Activated naive CD8-positive, alpha-beta T cell treated with anti-CD3 and anti-CD28 coated beads, Interleukin-2, amount 10 ng/mL, durations not matched to agents 7 days and 5 days (primary cell): ENCODE measurements at places on chromosomes 4 and X.

- no peak for DNase-seq
Measured at GRCh38 chr4:73086095-73086868, 16.8 kb upstream of the COX18 start.

DNA sequence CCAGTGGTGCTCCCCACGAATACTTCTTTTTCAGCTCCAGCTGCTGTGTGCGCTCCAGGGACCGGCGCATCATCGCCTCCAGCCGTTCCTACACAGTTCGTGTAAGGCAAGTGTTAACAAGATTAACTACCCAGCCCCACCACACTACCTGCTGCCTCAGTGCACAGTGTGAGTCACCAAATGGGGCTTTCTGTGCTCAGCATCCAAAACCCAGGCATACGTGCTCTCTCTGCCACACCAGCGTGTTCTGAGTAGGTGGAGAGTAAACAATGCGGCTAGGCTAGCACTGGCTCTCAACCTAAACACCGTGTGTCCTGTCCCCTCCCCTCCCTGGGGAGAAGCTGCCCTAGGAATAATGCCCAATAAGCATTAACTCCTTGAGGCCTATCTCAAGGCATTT lies 60.0 kb downstream of the MAP7D2 start:
- DNase-seq: no peak

DNA sequence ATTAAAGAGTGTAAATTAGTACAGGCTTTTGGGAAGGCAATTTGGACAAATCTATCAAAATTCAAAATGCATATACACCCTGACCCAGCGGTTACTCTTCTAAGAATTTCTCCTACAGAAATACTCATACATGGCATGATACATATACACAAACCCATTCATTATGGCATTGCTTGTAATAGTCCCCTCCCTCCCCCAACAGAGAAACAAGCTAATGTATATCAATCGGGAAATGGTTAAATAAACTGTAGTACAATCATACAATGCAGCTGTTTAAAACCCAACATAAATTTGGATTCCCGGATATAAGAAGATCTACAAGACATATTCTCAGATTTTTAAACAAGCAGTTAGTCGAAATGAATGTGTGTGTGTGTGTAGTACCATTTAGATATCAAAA lies 808 bp downstream of the HUWE1 start:
- no peak for DNase-seq

DNA sequence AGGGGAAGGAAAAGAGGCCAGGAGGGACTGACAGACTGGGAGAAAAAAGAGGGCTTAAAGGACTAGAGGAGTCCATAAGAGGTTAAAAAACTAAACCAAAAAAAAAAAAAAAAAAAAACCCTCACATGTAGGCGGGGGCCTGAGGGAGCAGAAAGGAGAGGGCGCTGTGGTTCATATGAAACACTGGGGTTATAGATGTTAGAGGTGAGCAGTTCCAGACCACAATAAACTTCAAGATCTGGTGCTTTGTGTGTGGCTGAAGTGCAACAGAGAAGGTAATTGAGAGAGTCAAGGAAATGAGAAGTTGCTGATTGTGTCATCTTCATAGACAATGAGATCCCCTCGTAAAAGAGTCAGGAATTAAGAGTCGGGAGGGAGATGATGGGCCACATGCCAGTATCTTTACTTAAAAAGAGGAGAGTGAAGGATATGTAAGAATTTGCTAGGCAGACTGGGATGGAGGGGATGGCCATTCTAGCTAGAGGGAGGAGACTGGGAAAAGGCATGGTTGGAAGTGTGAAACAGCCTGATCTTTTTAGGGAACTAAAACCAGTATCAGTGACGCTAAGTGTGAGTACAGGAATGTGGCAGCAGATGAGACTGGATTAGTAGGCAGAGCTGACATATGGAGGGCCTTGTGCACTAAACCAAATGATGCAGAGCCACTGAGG lies 18.4 kb upstream of the OGT start:
- DNase-seq: no peak

GRCh38 chrX:17644001-17644400 lies 93.3 kb upstream of the SCML1 start:
- no peak for DNase-seq

DNA sequence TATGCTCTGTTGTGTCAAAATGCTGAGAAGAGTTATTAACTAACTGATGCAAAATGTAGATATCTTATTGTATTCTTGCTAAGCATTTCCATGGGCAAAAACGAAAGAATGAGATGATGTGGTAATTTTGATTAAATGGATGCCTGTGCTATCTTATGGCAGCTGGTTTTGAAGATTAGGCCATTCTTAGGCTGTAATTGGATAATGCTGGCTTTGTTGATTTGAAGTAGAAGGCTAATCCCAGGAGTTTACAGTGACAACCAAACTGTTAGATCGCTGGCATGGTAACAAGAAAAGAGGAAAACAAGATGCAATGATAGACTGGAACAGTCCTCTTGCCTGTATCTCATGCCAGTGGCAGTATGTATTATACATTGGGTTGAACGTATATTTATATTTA lies 74.1 kb upstream of the WDR44 start:
- DNase-seq: no peak

DNA sequence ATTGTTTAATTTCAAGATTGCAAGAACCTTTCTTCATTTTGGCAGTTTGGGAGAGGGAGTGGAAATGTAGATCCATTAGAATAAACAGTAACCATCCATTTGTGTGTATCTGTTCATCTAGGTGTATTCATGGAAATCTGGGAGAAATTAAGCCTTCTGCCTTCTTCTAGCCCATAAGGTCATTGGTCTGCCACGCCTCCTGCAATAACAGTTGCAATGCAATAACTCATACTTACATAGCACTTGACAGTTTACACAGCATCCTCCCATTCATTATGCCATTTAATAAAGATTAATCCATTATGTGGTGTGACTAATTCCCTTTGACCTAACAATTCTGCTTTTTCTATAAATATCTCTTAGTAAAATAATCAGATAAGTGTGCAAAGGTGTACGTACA lies 42.6 kb downstream of the SHROOM4 start:
- no peak for DNase-seq

- no peak for DNase-seq
Measured at GRCh38 chrX:68431836-68432235, 1.5 kb downstream of the OPHN1 start.

DNA sequence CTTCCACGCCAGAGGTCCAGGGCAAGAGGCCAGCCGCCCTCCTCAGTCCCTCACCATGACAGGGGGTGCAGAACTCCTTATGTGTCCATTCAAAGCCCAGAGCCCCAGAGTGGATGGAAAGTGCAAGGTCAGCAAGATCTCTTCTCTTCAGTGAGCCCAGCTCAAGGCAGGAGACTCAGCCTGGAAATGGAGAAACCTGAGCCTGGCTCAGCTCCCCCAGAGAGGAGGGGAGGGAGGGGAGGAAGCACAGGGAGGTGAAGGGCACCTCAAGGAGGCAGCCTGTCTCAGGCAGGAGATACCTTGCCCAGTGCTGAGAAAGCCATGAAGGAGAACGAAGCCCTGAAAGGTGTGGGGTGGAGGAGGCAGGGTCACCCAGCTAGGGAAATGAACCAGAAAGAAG lies 121.8 kb upstream of the PJA1 start:
- DNase-seq: no peak

DNA sequence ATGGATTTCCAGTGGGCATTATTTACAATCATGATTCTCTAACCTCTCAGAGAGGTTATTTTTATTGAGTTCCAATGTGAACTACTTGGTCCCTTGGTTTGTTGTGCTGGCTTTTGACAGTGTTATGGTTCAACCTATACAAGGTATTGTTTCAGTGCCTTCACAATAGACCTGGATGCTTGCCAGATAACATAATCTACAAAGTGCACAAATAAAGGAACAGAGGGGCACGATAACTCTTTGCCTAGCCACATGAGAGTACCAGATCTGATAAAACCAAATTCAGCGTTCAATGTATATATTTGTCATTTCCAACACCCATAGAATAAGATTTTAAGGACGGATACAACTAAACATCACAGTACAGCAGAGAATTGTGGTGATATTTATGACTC lies 120.8 kb downstream of the RASL11B start:
- DNase-seq: no peak

DNA sequence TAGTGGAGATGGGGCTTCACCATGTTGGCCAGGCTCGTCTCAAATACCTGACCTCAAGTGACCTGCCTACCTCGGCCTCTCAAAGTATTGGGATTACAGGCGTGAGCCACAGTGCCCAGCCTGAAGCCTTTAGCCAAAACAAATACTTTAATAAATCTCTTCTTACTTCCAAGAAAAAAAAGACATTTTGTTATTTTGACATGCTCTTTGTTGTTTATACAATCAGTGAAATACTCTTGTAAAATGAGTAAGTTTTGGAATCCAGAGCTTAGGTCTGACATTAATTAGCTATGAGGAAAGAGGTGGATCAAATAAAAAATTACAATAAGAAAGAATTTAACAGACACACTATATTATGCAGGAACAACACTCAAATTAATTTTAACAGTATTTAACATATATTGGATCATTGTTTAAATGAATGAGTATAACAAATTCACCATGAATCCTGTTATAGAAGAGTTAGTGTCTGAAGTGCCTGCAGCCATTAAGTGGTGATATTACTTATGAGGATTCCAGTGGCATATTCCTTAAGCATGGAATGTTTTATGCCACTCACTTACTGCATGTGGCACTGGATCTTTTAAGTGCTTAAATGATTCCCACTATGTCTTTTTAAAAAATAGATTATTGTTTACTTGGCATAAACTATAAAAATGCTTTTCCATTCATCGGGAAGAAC lies 260.1 kb upstream of the GIMD1 start:
- DNase-seq: no peak

- DNase-seq: no peak
Measured at GRCh38 chrX:153641627-153642026, 5.4 kb upstream of the DUSP9 start.

GRCh38 chrX:10015355-10015722 lies 48.2 kb downstream of the CLDN34 start:
- DNase-seq: no peak

GRCh38 chr4:17284323-17285175 lies 227.3 kb downstream of the QDPR start:
- DNase-seq: no peak

DNA sequence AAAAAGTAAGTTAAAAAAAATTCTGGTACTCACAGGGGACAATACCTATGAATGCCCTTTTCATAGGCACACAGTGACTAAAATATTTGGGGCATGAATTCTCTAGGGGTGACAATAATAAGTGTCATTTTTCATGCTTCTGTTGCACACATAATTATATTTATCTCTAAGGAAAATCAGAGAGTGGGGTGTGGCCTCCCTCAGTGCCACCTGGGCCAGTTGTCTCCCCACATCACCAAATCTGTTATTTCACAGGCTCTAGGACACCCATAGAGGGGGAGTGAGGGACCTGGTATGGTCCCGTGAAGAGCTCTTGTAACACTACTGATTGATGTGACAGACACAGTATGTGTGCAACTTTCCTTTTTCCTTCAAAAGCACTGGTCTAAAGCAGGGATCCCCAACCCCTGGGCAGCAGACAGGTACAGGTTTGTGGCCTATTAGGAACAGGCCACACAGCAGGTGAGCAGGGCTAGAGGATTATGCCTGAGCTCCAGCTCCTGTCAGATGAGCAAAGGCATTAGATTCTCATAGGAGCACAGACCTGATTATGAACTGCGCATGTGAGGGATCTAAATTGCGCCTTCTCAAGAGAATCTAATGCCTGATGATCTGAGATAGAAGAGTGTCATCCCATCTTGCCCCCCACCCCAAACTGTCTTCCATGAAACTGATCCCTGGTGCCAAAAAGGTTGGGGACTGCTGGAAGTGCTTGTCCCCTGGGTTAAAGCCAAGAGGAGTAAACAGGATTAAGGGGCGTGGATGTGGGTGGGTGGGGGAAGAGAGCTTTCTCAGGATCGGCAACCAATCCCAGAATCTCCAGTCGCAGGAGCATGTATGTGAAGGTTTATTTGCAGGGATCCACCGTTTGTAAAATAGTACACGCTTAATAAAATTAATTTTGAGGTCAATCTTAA lies 856 bp downstream of the SLC9B1 start:
- no peak for DNase-seq

DNA sequence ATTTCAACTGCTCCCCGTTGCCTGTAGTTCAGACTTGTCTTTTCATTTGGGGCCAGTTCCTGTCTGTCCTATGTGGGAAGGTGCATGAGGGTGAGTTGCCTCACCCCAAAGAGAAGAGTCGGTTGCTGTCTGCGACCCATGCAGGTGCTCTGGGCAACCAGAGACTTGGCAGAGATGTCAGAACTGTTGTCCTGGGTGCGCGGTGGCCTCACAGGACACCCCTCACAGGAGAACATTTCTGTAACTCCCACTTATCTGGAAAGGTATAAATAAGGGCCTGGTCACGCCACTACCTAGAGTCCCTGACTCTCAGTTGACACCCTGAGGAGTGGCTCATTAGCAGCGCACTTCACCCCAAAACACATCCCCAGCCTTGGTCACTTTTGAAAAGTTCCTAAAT lies 9.7 kb upstream of the NAT8L start:
- DNase-seq: no peak

DNA sequence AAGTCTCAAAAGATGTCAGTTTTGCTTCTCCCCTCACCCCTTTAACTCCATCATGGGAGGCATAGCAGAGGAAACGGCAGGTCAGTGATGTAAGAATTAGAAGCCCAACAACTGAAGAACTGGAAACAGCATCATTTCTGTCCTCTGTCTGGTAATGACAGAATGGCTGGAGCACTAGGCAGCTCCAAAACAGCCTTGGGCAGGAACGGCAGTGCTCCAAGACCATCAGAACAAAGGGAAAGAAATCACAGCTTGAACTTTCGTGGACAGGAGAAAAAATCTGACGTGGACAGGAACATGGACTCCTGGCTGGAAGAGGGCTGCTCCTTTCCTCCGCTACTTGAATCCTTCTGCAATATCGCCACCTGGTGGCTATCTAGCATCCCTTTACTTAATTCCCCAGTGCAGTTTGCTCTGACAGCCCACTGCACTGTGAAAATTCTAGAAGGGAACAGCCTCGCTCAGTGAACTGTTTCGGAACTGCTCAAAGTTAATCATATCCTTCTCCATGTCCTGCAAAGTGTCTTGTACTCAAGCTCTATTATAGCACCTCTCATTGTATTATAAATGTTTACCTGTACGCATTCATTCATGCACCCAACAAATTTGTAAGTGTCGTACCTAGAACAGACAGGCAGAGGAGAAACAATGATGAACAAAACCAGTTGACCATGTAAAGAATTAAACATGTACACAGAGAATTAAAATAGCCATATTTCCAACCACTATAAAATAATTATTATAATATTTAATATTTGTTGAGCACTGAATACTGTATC lies 20.4 kb downstream of the SLC25A53 start:
- DNase-seq: peak; percentile 33

GRCh38 chr4:147492306-147492705 lies 11.4 kb downstream of the EDNRA start:
- DNase-seq: no peak

- no peak for DNase-seq
Measured at GRCh38 chrX:38899650-38900049, 98.4 kb downstream of the MID1IP1 start.
